Daoy (cell line): ENCODE measurements at places on chromosomes 3 and 15. TPM values are rescaled to one million over a fixed set of nuclear protein-coding genes. Genes with fewer than 3 reads are reported as not detected.

GRCh38 chr15:74520407-74520806, 20.6 kb upstream of the ARID3B start:
- no peak for DNase-seq

DNA sequence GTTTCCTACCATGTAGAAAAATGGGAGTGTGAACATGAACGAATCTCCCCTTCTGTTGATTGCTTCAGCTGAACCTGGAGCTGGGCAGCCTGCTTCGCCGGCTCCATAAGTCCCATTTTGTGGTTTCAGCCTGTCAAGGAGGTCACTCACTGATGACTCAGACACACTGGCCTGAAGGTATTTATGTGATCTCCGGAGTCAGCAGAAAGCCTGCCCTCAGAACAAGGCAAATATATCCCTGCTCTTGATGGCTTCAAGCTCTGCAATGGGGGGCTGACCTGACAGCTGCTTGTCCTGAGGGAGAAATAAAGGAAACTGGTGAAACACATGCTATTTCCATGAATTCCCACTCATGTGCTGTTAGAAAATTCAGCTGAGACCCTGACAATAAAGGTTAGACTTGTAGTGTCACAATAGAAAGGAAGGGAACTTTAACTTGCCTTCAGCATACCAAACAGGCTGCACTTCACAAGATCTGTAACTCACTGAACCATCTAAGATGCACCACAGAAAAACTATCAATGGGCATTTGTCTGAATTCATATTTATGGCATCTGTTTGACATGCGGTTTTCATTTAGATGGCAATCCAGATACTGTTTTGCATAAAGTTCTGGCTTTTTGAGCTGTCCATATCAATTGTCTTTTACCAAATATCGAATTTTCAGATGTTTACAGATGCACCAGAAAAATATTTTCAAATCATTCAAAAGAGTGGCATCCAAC, 282.0 kb upstream of the VEPH1 start:
- DNase-seq, result peak; percentile 89

GRCh38 chr15:72790302-72790910, 6.8 kb upstream of the ADPGK start:
- DNase-seq, result no peak

GRCh38 chr3:53202331-53203015, 41.5 kb downstream of the PRKCD start:
- no peak for DNase-seq

DNA sequence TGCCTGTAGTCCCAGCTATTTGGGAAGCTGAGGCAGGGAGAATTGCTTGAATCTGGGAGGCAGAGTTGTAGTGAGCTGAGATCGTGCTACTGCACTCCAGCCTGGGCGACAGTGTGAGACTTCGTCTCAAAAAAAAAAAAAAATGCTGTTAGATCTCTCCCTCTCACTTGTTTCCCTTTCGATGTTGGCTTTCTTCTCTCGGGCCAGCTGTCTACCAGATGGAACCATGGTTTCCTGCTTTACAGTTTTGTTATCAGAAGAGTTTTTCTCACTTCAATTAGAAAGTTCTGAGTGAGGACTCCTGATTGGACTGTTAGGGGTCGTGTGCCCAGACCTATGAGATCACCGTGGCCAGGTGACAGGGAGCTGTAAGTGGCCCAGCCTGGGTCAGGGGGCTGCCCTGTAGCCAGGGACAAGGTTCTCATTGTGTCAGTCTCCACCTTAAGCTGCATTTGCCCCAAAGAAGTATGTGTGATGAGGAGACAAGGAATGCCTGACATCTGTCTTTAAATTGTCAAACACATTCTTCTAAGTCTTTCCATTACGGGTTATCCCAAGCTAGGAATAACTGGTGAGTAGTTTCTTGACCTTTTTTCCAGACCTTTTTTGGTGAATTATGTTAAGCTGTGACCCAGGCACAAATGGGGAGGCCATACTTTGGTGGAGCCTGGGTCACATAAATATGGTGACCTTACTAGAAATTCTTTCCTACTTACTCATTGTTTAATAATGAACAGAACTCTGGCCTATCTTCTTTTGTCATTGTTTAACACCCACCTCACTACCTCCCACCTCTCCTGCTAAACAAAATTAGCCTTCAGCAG, 25.2 kb downstream of the SNAPC5 start:
- DNase-seq, result no peak

Gene INKA1
- total RNA-seq, result not detected in 2 replicates

Gene CDAN1
- total RNA-seq, result 15.3 and 17.7 TPM in 2 replicates

Gene LMAN1L
- total RNA-seq, result not detected in 2 replicates

Gene PP2D1
- total RNA-seq, result not detected in 2 replicates
